SJSA1 (cell line): ENCODE measurements at places on chromosomes 5 and 9.

GRCh38 chr5:45109062-45109461 lies 300.3 kb downstream of the MRPS30 start:
- DNase-seq: no peak

DNA sequence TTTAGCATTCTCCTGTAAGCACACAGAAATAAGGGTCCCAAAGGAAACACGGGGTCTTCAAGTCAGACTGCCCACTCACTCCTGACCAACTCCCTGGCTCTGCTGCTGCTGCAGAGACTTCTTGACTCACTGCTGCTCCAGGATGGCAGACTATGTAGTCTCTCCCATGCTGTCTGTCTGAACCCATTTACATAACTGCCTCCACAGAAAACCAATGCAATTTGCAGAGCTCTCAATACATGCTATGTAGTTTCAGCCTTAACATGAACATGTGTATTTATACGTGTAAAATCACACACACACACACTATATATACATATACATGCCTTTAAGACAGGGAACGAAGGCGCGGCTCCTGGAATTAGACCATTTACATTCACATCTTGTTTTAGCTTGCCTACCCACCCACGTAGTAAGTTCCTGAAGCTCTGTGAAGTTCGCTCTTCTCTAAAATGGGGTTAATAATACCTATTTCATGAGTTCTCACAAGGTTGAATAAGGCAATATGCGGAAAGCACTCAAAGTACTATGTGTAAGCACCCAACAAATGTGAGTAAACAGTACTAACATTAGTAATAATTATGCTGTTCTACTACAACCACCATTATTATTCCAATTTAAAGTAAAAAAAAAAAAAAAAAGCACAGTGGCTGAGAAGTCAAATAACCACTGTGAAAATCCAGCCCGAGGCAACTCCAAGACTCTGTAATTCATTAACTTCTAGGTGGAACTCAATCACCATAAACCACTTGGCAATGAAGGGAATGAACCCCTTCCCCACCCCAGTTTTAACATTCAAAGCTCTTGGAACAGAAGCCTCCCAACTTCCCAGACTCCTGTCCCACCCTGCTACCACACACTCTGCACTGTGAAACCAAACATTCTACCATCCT lies 31.8 kb downstream of the PRELID2 start:
- DNase-seq: no peak

DNA sequence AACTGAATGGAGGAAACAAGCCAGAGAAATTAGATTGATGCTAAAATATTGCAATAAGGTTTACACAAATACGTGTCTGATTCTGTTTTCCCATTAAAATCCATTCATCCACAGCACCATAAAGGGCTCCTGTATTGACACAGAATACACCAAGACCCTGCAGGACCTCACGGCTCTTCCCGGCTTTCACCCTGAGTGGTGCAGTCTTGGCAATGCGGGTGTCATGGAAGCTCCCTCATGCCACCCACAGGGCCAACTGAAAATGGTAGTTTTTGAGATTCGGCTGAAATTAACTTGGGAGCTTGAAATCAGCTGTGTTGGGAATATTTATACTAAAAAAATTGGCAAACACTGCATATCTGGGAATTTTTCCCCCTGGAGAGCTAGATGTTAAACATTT lies 17.3 kb upstream of the EXOC3 start:
- DNase-seq: no peak

DNA sequence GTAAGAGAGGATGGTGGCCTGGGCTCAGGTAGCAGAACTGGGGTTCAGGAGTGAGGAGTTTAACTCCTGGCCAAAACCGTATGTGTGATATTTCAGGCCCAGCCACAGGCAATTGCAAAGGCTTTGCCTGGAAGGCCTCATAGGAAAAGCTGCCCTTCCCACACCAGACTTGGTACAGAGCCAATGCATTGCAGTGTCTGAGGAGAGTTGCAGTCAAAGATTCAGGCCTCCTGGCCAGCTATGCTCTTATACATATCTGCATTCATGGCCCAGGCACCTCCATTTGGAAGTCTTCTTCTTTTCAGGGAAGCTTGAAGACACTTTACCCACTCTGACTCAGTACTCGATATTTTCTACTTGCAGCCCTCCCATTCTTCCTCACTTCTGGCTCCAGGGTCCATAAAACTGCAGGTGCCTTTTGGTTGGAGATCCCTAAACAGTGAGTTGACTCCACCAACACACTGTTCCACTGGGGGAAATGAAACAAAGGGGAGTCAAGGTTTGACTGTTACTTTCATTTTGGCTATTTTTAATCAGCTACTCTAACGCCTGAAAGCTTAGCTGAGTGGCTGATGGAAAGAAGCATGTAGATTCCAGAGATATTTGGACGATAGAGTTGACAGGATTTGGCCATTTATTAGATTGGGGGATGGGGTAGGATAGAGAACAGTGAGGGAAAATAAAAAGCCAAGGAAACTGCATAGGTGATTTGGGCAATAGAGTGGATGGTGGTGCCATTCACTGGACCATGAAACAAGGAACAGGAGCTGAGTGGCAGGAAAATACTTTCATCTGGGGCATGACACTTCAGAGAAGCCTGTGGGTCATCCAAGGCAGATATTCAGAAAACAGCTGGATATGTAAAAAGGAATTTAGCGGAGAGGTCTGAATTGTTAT lies 30.6 kb upstream of the IL33 start:
- no peak for DNase-seq

DNA sequence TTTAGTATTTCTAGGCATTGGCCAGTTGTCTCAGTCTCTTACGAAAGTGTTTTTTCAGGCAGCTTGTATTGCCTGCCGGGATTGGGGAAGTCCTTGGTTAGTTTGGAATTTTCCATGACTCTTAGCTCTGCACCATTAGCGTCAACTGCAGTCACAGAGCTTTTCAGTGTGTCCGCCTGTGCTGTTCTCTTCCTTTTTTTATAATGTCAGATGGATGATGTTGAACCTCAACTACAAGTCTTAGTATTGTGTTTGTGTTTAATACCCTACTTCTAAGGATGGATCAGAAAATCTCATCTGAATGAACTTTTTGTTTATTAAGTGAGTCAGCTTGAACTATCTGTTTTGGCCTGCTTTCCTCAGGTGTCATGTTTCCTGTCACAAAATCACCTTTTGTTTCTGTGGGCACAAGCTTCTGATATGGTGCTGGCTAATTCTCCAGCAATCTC lies 33.1 kb downstream of the ATP6V0E1 start:
- DNase-seq: no peak

DNA sequence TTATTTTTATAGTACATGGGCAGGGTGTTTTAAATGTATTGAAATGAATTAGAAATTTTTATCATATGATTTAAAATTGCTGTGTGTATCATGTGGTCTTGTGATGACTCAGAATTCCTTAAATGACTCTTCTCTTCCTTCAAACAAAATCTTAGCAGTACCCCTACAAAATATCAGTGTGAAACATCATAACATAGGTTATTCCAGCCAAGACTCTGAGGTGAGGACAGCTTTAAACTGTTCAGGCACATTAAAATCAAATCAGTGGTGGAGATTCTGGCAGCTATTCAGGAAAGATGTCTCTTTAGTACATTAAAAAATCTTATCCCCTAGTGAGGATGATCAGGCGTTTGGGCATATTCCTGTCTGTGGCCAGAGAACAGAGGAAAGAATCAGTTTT lies 174.0 kb downstream of the MAN2A1 start:
- no peak for DNase-seq

DNA sequence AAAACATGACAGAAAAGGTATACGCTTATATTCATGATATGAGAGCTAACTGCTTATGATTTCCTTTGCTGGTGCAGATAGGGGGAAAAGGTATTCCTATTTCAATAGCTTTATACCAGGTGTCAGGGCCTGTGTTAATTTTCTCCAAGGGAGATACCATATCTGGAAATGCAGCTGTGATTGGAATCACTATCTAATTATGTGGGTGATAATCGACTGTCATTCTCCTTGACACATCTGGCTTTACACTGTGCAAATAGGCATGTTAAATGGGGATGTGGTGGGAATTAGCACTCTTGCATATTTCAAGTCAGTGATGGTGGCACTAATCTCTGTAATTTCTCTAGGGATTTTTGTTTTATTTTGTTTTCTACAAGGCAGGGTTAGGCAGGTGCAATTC lies 611.1 kb downstream of the CDH9 start:
- no peak for DNase-seq

- peak; percentile 88 for DNase-seq
Measured at GRCh38 chr5:172766287-172767108, 4.5 kb downstream of the DUSP1 start.

- no peak for DNase-seq
Measured at GRCh38 chr9:72480921-72481320, 40.5 kb upstream of the TMC1 start.

DNA sequence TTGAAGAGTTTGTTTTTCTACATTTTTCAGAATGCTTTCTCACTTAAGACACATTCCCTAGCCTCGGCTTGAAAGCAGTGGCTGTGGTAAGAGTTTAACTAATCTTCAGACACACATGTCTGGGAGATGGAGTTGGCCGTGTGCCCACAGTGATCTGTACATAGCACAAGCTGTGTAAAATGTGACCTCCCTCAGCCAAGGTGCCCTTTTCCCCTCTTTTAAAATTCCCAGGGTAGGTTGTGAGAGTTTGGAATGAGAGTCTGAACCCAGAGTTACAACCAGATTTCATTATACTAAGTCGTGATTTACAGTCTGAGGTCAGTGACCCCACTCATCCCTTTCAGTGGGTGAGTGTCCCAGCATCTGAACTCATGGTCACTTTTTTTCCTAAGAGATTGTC lies 230.4 kb downstream of the DOCK8 start:
- no peak for DNase-seq

GRCh38 chr9:33112094-33112493 lies 35.6 kb upstream of the SMU1 start:
- DNase-seq: no peak

- no peak for DNase-seq
Measured at GRCh38 chr9:89574309-89574708, 30.5 kb upstream of the GADD45G start.

DNA sequence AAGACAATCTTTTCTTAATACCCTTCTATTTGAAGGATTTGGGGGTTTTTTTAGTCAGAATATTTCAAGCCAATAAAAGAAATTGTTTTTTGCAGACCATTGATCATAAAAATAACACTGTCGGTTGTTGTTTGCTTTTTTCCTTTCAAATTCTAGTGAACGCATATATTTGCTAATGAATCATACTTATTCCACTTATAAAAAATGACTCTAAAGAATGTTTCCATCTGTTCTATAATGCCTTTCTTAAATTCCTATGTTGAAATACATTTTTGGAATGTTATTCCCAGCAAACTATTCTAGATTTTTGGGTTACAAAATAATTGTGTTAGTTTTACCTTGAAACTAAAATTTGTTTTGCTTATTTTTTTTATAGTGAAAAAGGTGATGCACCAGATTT lies 32.2 kb downstream of the CWC27 start:
- DNase-seq: no peak

DNA sequence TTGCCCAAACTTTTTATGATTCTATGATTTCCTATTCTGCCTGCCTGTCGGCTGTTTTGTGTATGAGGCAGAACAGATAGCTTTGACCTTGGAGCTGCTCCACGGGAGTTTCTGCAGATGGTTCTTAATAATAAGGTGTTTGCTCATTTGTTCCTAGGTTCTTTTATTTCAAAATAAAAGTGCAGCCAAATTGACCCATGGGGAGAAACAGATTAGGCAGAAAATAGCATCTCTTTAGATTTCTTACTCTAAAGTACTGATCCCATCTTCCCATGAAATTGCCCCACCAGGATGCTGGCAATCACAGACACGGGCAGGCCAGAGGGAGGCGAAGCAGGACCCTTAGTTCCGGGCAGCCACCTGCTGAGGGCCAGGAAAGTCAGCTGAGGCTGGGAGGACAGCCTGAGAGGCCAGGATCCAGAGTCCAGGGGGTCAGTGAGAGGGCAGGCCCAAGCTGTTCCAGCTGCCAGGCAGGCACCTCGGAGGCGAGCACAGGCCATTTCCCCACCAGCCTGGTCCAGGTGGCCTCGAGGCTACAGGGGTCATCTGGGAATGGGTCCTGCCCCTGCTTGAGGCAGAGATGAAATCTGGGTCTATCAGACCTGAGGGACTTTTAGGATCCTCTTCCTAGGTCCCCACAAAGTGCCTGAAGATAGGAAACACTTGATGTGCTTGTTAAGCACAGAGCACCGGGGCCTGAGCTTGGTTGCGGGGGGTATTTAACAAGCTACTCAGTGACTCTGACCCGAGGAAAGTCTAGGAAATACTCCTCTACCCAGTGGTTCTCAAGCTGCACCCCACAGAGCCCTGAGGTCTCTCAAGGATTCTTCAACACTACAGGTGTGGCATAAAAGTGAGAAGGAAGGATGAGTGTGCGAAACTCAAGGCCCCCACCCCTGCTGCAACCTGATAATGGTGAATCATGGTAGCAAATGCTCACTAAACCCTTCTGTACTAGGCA lies 145.4 kb downstream of the CMYA5 start:
- DNase-seq: no peak

DNA sequence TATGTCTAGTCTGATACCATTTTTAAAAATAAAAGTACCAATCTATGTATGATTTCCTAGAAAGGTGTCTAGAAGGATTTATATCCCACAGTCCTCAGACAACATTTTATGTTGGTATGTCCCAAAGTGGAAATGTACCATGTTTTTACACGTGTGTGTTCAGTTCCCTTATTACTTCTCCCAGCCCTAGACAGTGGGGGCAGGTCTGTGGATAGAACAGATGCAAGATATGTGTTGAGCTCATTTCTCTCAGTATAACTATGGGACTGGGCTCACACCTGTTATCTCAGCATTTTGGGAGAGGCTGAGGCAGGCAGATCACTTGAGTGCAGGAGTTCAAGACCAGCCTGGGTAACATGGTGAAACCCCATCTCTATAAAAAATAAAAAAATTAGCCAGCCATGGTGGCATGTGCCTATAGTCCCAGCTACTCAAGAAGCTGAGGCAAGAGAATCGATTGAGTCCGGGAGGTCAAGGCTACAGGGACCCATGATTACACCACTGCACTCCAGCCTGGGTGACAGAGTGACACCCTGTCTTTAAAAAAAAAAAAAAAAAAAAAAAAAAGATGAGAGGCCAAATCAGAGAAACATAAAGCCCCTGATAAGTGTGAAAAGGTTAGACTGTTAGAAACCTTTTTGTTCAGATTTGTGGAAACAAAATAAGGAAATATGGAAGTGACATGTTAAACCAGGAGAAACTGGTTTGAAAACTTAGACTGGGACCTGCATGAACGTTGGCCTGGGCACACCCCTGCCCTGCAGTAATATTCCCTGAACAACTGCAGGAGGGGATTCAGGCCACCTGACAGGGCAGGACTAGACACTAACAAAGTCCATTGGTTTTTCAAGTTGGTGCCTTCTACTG lies 7.4 kb upstream of the SLC2A8 start:
- DNase-seq: no peak
